ENCODE measurements at places on chromosomes 7 and 10.
A peak's percentile ranks its signal among the peaks of the same experiment; 100 is the strongest.

DNA sequence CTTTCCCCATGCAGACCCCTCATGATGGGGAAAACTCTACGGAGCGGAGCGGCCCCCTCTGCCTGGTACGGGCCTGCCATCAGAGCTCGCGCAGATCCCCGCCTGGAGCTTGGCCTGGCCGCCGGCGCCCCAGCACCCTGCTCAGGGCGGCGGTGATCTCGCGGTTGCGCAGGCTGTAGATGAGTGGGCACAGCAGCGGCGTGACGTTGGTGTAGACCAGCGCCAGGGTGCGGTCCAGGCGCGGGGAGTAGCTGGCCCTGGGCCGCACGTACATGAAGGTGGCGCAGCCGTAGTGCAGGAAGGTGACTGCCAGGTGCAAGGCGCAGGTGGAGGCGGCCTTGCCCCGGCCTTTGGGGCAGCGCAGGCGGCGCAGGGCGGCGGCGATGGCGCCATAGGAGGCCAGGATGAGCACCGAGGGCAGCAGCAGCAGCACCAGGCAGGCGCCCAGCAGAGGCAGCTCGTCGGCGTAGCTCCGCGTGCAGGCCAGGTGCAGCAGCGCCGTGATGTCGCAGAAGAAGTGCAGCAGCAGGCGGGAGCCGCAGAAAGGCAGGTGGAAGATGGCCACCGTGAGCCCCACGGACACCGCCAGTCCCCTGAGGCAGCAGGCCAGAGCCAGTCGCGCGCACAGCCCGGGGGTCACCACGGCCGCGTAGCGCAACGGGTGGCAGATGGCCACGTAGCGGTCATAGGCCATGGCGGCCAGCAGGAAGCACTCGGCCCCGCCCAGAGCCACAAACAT, 33.4 kb downstream of the TAS2R41 start:
- DNase-seq: no peak

- no peak for DNase-seq
Observed at GRCh38 chr10:22379059-22379458, 33.8 kb downstream of the SPAG6 start.

DNA sequence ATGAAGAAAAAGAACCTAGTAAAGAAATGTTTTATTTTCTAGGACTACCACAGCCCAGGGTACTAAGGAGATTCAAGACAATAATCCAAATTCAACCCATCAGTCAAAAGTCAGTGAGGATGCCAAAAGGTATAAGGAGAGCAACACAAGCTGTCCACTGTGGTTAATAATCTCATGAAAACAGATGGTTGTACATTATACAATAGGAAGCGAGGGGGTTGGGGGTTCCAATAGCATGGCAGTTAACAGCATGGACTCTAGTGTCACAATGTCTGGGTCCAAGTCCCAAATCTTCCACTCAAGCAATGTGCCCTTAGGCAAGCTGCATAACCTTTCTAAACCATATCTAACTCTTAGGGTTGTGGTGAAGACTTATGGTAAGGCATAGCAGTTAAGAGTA, 35.1 kb downstream of the BRAF start:
- DNase-seq: no peak

DNA sequence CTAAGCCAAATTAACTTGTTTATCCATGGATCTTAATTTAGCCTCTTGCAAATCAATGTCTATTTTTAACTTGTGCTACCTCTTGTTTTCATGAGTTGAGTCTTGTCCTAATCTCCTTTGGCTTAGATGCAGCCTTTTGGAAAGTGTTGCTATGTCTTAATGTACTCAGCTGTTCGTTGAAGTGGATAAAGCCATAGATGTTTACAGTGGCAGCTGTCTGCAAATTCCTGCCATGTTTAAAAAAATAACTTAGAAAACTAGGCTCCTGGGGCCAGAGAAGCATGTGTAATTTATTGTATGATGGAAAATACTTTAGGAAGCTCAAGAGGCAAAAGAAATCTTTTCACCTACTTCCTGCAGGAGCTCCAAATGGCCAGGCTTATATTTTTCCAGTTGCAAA, 253.1 kb upstream of the RHOBTB1 start:
- DNase-seq: peak; percentile 58

DNA sequence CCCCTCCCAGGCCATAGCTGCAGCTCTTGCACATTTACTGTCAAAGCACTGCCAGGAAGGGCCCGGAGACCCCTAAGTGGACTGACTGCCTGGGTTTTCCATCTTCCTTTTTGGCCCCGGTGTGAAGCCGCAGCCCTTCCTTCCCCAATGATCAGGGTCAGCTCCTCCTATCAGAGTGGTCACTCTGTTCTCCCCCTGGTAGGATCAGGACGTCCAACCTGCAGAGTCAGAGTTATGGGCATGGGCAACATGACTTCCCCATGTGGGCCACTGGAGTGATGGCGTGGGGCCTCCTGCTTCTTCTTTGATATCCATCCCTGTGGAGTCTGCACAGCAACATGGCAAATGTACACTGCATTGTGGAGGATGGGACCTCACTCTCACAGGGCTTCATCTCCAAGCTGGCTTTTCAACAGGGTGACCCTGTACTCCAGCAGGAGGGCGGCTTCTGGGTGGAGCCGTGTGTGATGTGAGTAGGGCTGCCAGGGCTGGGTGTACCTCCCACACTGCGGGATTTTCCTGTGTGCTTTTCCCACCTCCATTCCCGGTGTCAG, 6.4 kb upstream of the RAMP3 start:
- DNase-seq: peak; percentile 8

DNA sequence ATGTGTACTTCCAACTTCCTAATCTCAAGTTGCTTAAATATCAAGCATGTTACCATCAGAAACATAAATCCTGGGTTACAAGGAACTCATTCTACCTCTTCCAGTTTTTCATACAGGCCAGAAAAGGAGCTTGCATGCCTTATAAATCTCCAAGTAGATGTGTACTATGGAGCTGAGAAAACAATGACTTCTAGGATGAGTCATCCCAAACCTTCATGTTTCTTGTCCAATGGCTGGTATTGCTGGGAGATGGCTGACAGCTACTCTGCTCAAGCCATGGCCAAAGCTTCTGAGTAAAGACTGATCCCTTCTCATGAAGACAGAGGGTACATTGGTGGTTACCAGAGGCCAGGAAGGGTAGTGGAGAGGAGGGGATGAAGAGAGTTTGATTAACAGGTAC, 8.6 kb downstream of the RAPGEF5 start:
- DNase-seq: no peak

- no peak for DNase-seq
Observed at GRCh38 chr7:67725423-67725822, 728.8 kb downstream of the TYW1 start.

GRCh38 chr10:124343351-124344265, 75.1 kb downstream of the OAT start:
- DNase-seq: no peak

DNA sequence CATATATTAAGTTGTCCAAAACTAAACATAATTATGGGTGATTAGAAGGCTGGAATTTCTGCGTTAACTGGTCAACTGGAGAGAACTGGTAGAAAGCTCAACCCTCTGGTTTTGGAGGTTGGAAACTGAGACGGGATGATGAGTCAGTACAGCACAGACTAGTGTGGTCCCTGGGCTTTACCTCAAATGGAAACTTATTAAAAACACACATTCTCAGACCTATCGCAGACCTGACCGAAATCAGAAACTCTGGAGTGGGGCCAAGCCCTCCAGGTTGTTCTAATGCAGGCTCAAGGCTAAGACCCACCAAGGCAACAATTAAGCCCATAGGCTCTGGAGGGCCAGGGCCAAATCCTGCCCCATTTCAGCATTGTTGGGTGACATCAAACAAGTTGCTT, 136.9 kb downstream of the KCNMA1 start:
- no peak for DNase-seq

DNA sequence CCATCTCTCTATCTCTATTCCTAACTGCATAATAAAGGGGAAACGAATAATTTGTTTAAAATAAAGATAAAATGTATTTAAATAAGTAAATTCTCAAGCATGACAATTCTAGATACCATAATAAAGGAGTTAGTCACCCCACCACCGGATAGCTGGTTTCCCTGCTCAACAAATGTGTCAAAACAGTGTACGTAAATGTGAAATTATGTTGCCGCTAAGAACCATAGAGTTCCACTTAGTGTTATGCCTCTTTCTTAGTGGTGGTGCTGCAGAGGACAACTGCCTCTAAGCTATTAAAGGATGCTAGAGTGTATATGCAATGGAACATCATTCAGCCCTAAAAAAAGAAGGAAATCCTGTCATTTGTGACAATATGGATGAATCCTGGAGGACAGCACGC, 42.4 kb downstream of the SMKR1 start:
- DNase-seq: no peak
